ENCODE measurements at places on chromosomes 2 and 18. TPM values are rescaled to one million over a fixed set of nuclear protein-coding genes. Genes with fewer than 3 reads are reported as not detected.

GRCh38 chr2:9905413-9905812, 46.1 kb upstream of the GRHL1 start:
- H3K27me3 ChIP-seq = no peaks in the 10 kb centered on the region
- DNase-seq = no peak
- H3K4me3 ChIP-seq = no peak overlapping the region
- H3K27ac ChIP-seq = no peak overlapping the region

DNA sequence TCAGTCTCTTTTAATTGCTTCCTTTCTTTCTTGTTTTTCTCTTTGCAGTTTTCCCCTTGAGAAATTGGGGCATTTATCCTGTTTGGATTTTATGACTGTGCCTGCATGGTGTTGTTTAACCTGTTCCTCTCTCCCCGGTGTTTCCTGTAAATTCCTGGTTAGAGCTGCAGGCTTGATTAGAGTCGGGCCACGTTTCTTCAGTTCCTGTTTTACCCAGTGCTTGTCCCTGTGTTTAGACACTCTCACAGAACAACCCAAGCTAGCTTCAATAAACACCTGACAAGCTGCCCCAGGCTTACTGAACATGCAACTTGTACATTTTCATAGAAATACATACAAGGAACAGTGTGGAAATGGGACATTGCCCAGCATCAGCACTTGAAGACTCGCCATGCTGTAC, 53.9 kb downstream of the NGEF start:
- no peaks in the 10 kb centered on the region for H3K36me3 ChIP-seq
- DNase-seq = no peak
- no peak overlapping the region for H3K27ac ChIP-seq
- H3K4me3 ChIP-seq = no peak overlapping the region
- H3K4me1 ChIP-seq = no peaks in the 10 kb centered on the region

DNA sequence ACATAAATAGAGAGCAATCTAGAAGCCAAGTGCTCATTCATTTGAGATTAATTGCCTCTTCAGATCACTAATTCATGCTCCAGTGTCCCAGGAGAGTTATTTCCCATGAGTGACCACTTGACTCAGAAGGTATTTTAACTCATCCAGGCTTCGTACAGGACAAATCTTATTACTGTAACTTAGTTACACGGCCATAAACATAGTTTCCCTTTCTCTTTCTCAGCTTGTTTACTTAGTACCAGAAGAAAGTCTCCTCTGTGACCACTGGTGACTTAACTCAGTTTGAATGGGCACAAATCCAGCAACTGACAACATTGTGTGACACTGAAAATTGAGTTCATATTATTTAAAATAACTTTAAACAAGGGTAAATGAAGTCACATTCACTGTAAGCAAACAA, 25.3 kb downstream of the MMADHC start:
- DNase-seq = no peak
- H3K4me3 ChIP-seq = no peak overlapping the region
- H3K4me1 ChIP-seq = peaks cover 15% of the 10 kb centered on the region
- H3K36me3 ChIP-seq = peaks cover 3% of the 10 kb centered on the region
- no peaks in the 10 kb centered on the region for H3K27me3 ChIP-seq

- peaks cover 35% of the 10 kb centered on the region for H3K4me1 ChIP-seq
- H3K36me3 ChIP-seq = peaks cover 11% of the 10 kb centered on the region
- no peak overlapping the region for H3K4me3 ChIP-seq
- H3K27me3 ChIP-seq = peaks cover 76% of the 10 kb centered on the region
- DNase-seq = no peak
Measured at GRCh38 chr2:63059793-63060471, 9.3 kb downstream of the OTX1 start.

DNA sequence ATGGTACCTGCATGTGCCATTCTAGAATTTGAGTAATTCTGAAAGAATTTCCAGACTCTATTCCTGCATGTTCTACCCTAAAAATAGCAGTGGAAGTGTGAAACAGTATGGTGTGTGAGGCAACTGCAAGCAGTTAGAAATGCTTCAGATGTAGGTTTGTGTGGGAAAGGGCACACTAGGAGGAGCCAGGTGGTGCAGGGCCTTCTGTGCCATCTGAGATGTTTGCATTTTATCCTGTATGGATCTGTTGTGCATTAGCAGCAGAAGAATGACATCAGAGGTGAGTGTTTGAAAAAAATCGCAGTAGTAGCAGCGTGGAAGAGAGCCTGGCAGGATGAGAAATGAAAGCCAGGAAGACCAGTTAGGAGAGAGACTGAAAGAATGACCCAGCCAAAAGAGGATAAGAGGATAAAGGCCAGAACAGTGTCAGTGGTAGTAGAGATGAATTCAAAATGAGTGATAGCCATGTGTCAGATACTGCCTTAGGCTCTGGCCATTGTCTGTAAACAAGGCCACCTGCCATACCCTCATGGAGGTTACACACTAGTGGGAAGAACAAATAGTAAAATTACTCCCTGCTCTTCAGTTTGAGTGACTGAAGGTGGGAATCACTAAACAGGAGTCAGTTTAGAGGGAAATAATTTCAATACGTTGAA, 142.2 kb downstream of the PKP4 start:
- H3K36me3 ChIP-seq = peaks cover 3% of the 10 kb centered on the region
- no peak overlapping the region for H3K4me3 ChIP-seq
- H3K4me1 ChIP-seq = peaks cover 20% of the 10 kb centered on the region
- H3K27me3 ChIP-seq = no peaks in the 10 kb centered on the region
- DNase-seq = no peak
- H3K27ac ChIP-seq = peak overlapping the region; percentile 71

GRCh38 chr2:100606726-100607343, 44.0 kb downstream of the PDCL3 start:
- no peaks in the 10 kb centered on the region for H3K36me3 ChIP-seq
- no peak overlapping the region for H3K4me3 ChIP-seq
- H3K27ac ChIP-seq = no peak overlapping the region
- peaks cover 15% of the 10 kb centered on the region for H3K4me1 ChIP-seq
- DNase-seq = no peak

DNA sequence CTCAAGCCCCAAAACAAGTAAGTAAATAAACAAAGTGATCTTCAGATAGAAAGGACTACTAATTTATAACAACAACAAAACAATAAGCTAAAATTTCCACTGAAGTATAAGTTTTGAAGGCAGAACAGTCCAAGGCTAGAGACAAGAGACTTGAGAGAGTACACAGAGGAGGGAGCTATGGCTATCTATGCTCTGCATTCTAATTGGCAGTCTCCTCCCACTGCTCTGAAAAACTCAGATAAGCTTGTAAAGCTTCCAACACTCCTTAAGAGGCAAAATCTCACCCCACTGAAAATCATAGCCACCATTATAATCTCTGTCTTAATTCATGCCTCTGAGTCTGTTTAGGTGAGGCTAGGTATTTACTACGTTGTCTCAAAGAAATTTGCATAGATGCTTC, 714.6 kb upstream of the LRATD1 start:
- no peaks in the 10 kb centered on the region for H3K4me1 ChIP-seq
- no peak overlapping the region for H3K4me3 ChIP-seq
- no peak overlapping the region for H3K27ac ChIP-seq
- no peaks in the 10 kb centered on the region for H3K27me3 ChIP-seq
- no peaks in the 10 kb centered on the region for H3K36me3 ChIP-seq

DNA sequence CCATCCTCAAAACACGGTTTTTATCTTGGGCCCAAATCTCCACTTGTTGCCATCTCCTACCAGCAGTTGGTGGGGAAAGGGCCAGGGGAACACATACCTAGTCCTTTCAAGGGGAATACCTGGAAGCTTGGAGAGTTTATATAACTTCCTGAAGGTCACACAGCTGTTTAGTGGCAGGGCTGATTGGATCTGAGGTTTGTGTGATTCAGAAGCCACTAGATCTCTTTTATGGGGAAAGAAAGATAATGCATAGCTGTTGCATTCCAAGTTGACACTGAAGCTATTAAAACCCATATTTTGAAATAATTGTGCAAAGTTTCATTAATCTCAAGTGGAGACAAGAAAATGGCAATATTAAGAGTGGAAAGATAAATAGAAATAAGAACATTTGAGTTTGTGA, 134.2 kb downstream of the PLCL1 start:
- no peaks in the 10 kb centered on the region for H3K4me1 ChIP-seq
- no peaks in the 10 kb centered on the region for H3K36me3 ChIP-seq
- peaks cover 48% of the 10 kb centered on the region for H3K27me3 ChIP-seq
- H3K27ac ChIP-seq = no peak overlapping the region
- H3K4me3 ChIP-seq = no peak overlapping the region
- DNase-seq = no peak

DNA sequence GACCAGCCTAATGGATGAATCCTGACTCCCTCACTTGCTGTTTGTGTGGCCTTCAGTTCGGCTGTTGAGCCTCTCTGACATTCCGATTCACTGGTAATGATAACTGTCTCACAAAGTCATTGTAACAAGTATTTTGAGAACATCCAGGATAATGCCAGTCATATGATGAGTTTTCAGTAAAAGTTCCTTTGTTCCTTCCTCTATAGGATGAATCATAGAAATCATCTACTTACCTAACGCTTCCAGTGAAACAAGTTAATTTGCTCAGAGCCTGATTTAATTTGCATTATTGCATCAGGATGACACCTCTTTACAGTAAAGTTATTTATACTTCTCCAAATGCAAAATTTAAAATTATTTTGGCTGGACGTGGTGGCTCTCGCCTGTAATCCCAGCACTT, 32.0 kb downstream of the RAB31 start:
- H3K36me3 ChIP-seq = peaks cover 2% of the 10 kb centered on the region
- no peak for DNase-seq
- H3K4me3 ChIP-seq = no peak overlapping the region
- H3K27me3 ChIP-seq = no peaks in the 10 kb centered on the region
- H3K27ac ChIP-seq = no peak overlapping the region
- H3K4me1 ChIP-seq = peaks cover 51% of the 10 kb centered on the region

DNA sequence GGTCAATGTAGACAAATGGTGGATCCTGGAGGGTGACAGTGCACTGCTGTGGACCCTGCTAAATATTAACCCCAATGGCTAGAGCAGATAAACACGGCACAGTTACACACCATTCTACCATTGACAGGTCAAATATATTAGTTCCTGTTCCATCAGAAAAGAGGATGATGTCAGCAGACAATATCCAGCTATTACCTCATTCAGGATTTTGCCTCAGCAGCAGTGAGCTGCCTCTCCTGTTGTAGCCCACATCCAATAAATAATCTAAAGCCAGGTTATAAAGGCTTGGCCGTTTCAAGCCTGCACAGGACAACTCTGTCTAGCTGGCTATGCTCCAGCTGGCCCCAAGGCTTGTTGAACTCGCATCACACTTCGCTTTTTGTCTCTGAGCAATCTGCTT, 31.6 kb upstream of the NETO1 start:
- H3K36me3 ChIP-seq = no peaks in the 10 kb centered on the region
- H3K4me1 ChIP-seq = no peaks in the 10 kb centered on the region
- H3K27ac ChIP-seq = no peak overlapping the region

DNA sequence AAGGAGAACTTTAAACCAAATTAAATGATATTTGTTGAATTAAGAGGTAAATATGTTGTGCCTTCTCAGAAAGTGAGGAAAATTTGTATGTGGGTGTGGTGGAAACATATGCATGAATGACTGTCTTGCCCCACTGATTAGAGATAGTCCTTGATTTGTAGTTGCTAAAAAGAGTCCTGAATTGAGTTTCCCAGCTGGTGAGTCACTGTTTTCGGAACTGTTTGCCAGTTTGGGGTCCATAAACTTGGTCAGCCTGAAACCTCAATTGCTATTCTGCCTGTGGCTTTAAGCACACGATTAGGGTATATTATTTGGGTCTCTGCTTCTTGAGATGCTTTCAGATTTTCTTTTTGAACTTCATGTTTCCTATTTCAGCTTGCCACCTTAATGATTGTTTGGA, 53.3 kb downstream of the PIKFYVE start:
- no peak for DNase-seq
- peaks cover 26% of the 10 kb centered on the region for H3K36me3 ChIP-seq
- peaks cover 40% of the 10 kb centered on the region for H3K4me1 ChIP-seq
- peak overlapping the region; percentile 9 for H3K4me3 ChIP-seq
- no peaks in the 10 kb centered on the region for H3K27me3 ChIP-seq
- peak overlapping the region; percentile 73 for H3K27ac ChIP-seq

DNA sequence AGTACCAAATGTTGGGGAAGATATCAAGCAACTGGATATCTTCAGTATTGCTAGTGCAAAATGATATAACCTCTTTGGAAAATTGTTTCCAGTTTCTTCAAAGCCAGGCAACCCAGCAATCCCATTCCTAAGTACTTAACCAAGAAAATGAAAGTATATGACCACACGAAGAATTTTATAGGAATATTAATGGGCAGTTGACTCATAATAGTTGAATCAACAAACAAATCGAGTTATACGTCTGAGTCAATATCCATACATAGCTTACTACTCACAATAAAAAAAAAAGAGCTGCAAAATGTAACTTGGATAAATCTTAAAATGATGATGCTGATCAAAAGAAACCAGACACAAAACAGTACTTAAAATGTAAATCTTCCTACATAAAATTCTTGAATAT, 810.4 kb downstream of the METTL4 start:
- H3K27me3 ChIP-seq = peaks cover 3% of the 10 kb centered on the region
- H3K27ac ChIP-seq = no peak overlapping the region
- DNase-seq = no peak

- no peaks in the 10 kb centered on the region for H3K36me3 ChIP-seq
- no peaks in the 10 kb centered on the region for H3K4me1 ChIP-seq
- no peak for DNase-seq
- no peaks in the 10 kb centered on the region for H3K27me3 ChIP-seq
- H3K27ac ChIP-seq = no peak overlapping the region
Measured at GRCh38 chr18:5787936-5788335, 107.4 kb downstream of the TMEM200C start.

Gene NEU4
- 1.3 TPM for total RNA-seq

Gene ACMSD
- total RNA-seq = not detected

Gene ZRANB3
- total RNA-seq = 5.9 TPM

Gene CLEC4F
- not detected for total RNA-seq

Gene GNAL
- 5.9 TPM for total RNA-seq

Gene RNF25
- total RNA-seq = 33.4 TPM
